ENCODE measurements at places on chromosomes 6 and 20.
A peak's percentile ranks its signal among the peaks of the same experiment; 100 is the strongest.

GRCh38 chr6:17845598-17845997 lies 138.9 kb upstream of the NUP153 start:
- DNase-seq: no peak

GRCh38 chr20:52039790-52040189 lies 151.8 kb downstream of the ZFP64 start:
- no peak for DNase-seq

DNA sequence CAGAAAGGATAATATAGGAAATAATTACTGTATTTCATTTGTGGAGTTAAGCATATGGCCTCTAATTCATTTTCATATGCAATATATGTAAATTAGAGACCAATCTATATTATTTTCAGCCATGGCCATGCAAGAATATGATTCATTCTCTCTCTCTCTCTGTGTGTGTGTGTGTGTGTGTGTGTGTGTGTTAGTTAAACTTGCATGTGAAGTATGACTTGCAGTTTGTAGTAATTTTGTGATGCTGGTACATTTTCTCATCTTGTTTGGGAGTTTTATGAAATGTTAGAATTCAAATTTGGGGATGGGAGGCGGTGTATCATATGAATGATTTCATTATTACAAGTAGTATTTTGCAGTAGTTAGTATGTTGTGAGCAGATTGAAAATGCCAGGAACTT lies 74.8 kb downstream of the JARID2 start:
- DNase-seq: peak; percentile 33

DNA sequence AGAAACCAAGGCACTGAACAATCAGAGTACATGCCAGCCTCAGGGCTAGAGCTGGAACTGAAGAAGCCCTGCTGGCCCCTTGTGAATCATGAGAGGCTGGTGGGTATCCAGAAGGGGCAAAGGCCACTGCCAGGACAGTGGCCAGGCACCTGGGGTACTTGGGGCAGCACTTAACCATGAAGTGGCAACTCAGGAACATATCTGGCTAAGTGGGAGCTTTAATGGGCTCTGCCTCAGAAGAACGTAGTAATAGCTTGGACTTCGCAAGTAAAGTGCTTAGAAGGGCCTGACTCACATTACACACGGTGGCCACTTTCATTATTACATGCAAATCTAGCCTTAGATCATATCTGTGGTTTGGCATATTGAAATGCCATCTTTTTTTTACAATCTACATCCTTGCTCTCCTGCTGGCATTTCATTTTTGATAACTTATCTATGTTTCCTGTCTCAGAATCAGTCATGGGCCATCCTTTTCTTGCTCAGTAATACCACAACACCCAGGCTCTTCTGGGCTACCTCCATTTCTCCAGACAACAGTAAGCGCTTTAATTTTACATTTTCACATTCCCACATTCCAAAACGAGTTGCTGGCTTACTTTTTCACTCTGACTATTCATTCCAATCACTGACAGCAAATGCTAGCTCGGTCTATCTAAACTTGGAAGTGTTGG lies 21.6 kb downstream of the NAPB start:
- DNase-seq: peak; percentile 18

- DNase-seq: no peak
These were observed 109.9 kb downstream of the NOL4L start for GRCh38 chr20:32474967-32475811.

DNA sequence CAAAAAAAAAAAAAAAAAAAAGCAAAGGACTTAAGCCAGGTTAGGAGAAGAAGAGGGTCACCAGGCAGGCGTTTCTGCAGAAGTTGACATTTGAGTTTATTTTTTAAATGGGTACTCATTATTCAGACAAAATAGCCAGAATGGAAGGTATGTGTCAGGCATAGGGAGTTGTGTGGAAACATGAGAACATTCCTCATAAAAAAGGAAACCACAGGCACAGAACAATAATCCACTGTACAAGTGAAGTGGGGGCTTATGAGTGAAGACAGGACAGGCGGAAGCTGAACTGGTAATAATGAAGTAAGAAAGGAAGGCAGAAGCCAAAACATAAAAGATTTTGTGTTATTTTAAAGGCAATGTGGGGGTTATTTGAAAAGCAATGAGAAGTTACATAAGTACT lies 104.6 kb downstream of the EPB41L2 start:
- DNase-seq: no peak

DNA sequence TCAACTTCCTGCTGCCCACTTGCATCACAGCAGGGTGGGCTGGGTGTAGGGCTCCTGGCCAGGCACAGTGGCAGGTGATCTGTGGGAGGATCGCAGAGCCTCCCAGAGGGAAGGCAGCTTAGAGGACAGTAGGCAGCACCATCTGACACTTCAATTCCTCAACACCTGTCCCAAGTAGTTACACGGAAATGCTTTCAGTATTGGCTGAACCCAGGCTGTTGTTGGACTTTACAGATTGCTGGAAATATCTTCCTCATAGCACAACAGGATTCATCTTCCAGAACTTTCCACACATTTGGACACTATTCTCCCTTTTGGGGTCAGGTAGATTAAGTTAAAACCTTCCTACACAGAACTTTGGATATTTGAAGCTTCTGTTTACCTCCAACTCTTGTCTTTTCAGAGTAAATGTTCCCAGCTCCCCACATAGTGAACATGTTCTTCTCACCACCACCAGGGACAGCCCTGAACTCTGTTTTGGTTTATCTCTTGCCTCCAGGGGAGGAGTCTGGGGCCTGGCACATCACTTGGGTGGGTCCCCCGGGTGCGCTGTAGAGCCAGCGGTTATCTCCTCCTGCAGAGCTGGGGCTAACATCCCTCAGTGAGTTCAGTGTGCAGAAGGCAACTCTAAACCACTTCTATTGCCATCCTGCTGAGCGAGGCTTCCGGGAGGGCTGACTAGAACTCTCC lies 3.5 kb upstream of the SLC22A2 start:
- no peak for DNase-seq

- no peak for DNase-seq
These were observed 5.1 kb downstream of the C6orf132 start for GRCh38 chr6:42137194-42137753.

- DNase-seq: no peak
These were observed 842 bp downstream of the SLC25A27 start for GRCh38 chr6:46653439-46654195.
